Thymus (tissue), 14 donors: ENCODE measurements at places on chromosomes 5 and 9. TPM values are rescaled to one million over a fixed set of nuclear protein-coding genes. Genes with fewer than 3 reads are reported as not detected.
A peak's percentile ranks its signal among the peaks of the same experiment; 100 is the strongest.

DNA sequence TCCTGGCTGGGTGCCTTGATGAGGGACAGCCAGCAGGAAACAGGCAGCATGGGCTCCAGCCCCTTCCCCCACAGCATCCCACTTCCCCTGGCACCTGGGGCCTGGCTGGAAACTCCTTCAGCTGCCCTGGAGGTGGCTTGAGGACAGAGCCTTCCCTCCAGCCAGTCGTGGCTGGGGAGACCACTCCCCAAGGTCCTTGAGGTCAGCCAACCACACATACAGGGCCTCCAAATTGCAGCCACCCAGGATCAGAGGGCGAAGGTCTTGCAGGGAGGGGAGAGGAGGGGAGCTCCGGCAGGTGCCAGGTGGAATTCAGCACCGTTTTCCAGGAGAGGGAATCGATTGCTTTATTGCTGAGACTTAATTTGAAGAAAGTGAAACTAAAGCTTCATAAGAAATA lies 280.4 kb downstream of the PBX3 start:
- no peaks in the 10 kb centered on the region for H3K36me3 ChIP-seq
- no peaks in the 10 kb centered on the region for H3K27me3 ChIP-seq
- no peak for DNase-seq
- no peaks in the 10 kb centered on the region for H3K4me1 ChIP-seq
- H3K4me3 ChIP-seq = no peak overlapping the region

The CTNND2 gene
- 0.41 TPM for polyA plus RNA-seq

The RXRA gene
- polyA plus RNA-seq = 20.4 TPM

- H3K27me3 ChIP-seq = no peaks in the 10 kb centered on the region
- H3K4me3 ChIP-seq = no peak overlapping the region
- no peaks in the 10 kb centered on the region for H3K4me1 ChIP-seq
- no peak for DNase-seq
- H3K27ac ChIP-seq = no peak overlapping the region
- H3K36me3 ChIP-seq = no peaks in the 10 kb centered on the region
Measured at GRCh38 chr5:58153255-58153654, 306.6 kb downstream of the PLK2 start.

DNA sequence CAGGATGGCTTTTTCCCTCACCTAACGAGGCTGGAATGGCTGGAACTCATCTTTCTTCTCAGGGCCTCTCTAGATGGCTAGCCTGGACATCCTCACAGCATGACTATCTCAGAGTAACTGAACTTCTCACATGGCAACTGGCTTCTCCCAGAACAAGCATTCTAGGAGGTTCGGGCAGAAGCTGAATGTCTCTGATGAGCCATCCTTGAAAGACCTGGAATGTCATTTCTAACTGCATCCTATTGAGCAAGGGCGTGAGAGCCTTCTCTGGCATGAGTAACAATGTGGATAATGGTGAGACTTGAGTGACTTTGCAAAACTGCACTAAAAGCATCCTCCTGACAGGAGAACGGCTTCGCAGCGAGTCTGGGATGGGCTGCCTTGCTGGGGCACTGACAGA lies 487.7 kb downstream of the MAT2B start:
- H3K36me3 ChIP-seq = no peaks in the 10 kb centered on the region
- no peak overlapping the region for H3K4me3 ChIP-seq
- no peak for DNase-seq
- H3K4me1 ChIP-seq = no peaks in the 10 kb centered on the region

The CANX gene
- polyA plus RNA-seq = 86.1 TPM

GRCh38 chr5:180085837-180086236 lies 14.3 kb upstream of the RNF130 start:
- H3K4me1 ChIP-seq = peaks cover 15% of the 10 kb centered on the region
- no peaks in the 10 kb centered on the region for H3K36me3 ChIP-seq
- no peak overlapping the region for H3K4me3 ChIP-seq
- H3K27ac ChIP-seq = peak overlapping the region; percentile 34

- DNase-seq = no peak
- peaks cover 6% of the 10 kb centered on the region for H3K36me3 ChIP-seq
- no peaks in the 10 kb centered on the region for H3K27me3 ChIP-seq
- H3K4me3 ChIP-seq = no peak overlapping the region
- peaks cover 4% of the 10 kb centered on the region for H3K4me1 ChIP-seq
Measured at GRCh38 chr9:92600462-92601261, 64.9 kb upstream of the ECM2 start.

The TBC1D13 gene
- 19.4 TPM for polyA plus RNA-seq

GRCh38 chr9:137988701-137989100 lies 111.1 kb downstream of the CACNA1B start:
- no peak overlapping the region for H3K4me3 ChIP-seq
- DNase-seq = no peak
- H3K4me1 ChIP-seq = no peaks in the 10 kb centered on the region

The CERCAM gene
- polyA plus RNA-seq = 3.1 TPM

The CCDC171 gene
- 9.8 TPM for polyA plus RNA-seq

GRCh38 chr5:175215906-175216305 lies 228.1 kb downstream of the DRD1 start:
- H3K27ac ChIP-seq = no peak overlapping the region
- no peak overlapping the region for H3K4me3 ChIP-seq
- no peaks in the 10 kb centered on the region for H3K36me3 ChIP-seq
- H3K27me3 ChIP-seq = no peaks in the 10 kb centered on the region
- H3K4me1 ChIP-seq = no peaks in the 10 kb centered on the region

The PAPPA gene
- 0.34 TPM for polyA plus RNA-seq

DNA sequence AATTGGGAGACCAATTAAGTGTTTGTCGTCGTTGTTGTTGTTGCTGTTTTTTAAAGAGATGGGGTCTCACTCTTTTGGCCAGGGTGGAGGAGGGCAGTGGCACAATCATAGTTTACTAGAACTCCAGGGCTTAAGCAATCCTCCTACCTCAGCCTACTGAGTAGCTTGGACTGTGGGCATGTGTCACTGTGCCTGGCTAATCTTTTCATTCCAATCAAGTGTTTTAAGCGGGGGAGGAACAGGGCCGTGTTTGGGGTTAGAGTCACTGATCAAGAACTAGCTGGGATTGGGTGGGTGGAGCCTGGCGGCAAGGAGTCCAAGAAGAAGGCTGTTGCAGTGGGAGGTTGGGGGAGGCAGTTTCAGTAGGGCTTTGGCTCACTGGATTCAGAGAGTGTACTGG lies 13.8 kb downstream of the SNX30 start:
- H3K27ac ChIP-seq = no peak overlapping the region
- H3K36me3 ChIP-seq = no peaks in the 10 kb centered on the region
- no peaks in the 10 kb centered on the region for H3K4me1 ChIP-seq
- H3K4me3 ChIP-seq = no peak overlapping the region

DNA sequence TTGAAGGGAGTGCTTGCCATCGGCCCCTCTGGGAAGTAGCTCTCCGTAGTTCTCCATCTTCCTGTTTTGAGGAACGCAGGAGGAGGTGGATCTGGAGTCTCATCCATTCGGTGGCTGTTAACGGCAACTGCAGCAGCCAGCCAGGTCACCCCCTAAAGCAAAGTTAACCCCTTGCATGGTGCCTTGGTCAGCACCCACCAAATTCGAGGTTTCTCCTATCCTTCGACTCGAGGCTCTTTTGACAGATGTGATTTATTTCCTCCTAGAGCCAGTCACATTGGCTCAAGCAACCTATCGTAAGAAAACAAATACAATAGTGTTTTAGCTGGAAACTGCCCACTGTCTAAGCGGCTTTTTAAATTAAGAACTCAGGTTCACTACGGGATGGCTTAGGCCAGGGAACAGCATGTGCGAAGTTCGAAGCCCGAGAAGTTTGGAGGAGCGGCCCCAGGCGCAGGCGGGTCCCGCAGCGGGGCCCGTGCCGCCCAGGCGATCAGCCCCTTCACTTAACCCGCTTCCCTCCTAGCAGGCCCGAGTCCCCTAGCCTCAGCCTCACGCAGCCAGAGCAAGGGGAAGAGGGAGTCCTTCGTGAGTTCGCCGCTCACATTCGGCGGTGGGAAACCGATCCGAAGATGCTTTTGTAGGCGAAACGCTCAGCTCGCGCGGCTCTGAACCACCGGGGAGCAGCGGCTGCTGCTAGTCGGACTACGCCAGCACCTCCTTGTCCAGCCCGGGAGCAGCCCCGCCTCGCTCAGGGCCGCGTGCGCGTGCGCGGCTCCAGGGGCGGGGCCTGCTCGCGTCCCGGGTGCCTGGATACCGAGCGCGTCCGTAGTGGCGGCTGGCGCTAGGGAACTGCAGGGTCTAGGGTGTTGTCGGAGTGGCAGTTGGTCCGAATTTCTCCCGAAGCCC lies at the start of gene ROPN1L:
TSS of gene ROPN1L (plus strand) at position 797 of the 909 bp plus-strand sequence. CDS start 289 bp downstream, outside the sequence.
- H3K4me3 ChIP-seq = peak within 1 kb of the TSS; percentile 52
- peaks cover 3% of the 10 kb centered on the region for H3K27me3 ChIP-seq
- no peak for DNase-seq
- H3K36me3 ChIP-seq = no peaks in the 10 kb centered on the region

The RASEF gene
- 3.0 TPM for polyA plus RNA-seq

DNA sequence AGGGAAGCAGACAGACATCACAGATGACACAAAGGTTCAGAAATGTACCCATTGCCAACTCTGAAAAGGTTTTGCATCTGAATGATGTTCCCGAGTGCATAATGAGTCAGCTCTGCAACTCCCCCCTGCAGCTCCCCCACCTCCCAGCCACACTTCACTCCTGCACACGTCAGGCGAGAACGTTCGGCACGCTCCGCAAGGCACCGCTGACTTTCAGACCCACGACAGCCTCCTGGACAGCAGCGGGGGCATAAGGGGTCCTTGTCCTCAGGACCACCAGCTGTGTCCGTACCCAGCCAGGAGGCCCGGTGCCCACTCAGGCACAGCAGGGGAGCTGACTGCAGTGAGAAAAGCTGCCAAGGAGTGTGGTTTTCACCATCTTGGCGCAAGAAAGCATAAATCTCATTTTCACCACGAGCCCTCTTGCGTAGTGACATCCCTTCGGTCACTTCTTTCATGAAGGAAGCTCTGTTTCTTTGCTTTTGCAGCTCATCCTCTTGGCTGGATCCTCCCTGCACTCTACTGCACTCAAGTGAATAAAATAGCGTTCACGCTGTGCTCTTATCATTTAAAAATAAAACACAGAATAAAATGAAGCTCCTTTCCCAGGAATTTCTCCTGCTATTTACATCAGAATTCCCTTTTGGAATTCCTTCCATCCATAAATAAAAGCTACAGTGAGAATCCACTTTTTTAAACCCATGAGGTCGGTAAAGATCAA lies 9.9 kb downstream of the GFPT2 start:
- H3K36me3 ChIP-seq = no peaks in the 10 kb centered on the region
- no peak overlapping the region for H3K27ac ChIP-seq
- peaks cover 54% of the 10 kb centered on the region for H3K27me3 ChIP-seq
- H3K4me1 ChIP-seq = no peaks in the 10 kb centered on the region

- H3K4me1 ChIP-seq = no peaks in the 10 kb centered on the region
- no peak overlapping the region for H3K27ac ChIP-seq
- no peaks in the 10 kb centered on the region for H3K27me3 ChIP-seq
- no peak overlapping the region for H3K4me3 ChIP-seq
- no peak for DNase-seq
- no peaks in the 10 kb centered on the region for H3K36me3 ChIP-seq
Measured at GRCh38 chr5:66967826-66968262, 228.8 kb downstream of the CD180 start.

GRCh38 chr5:23451156-23451555 lies 56.3 kb upstream of the PRDM9 start:
- H3K27ac ChIP-seq = no peak overlapping the region
- no peaks in the 10 kb centered on the region for H3K27me3 ChIP-seq
- no peak for DNase-seq

DNA sequence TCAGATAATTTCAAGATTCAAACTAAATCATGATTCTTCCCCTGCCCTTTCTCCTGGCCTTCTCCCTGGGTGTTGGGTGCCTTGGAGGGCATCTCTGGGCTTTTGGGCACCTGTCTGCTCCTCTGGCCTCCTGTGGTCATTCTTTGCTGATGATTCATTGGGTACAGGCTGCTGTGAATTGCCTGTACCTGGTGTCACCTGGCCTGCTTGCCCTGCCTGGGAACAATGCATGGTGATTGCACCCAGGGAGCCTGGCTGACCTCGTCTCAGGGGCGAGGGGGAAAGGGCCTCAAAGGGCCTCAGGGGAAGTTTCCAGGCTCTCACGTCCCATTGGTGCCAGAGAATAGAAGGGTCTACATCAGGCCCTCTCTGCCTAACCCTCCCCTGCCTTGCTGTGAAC lies 20.1 kb upstream of the CKMT2 start:
- H3K4me3 ChIP-seq = no peak overlapping the region
- no peak for DNase-seq
- no peaks in the 10 kb centered on the region for H3K4me1 ChIP-seq
- H3K27me3 ChIP-seq = no peaks in the 10 kb centered on the region

GRCh38 chr5:53071738-53072137 lies 37.8 kb downstream of the MOCS2 start:
- no peaks in the 10 kb centered on the region for H3K36me3 ChIP-seq
- no peak overlapping the region for H3K27ac ChIP-seq
- H3K27me3 ChIP-seq = no peaks in the 10 kb centered on the region
- H3K4me3 ChIP-seq = no peak overlapping the region

- peaks cover 35% of the 10 kb centered on the region for H3K4me1 ChIP-seq
- H3K27ac ChIP-seq = no peak overlapping the region
- peaks cover 16% of the 10 kb centered on the region for H3K27me3 ChIP-seq
- peak overlapping the region; percentile 88 for H3K4me3 ChIP-seq
- peak; percentile 61 for DNase-seq
- H3K36me3 ChIP-seq = peaks cover 47% of the 10 kb centered on the region
Measured at GRCh38 chr9:136726631-136727191, 14.3 kb downstream of the DIPK1B start.
